Endothelial cell of umbilical vein (primary cell): ENCODE measurements at places on chromosomes 13 and 19. TPM values are rescaled to one million over a fixed set of nuclear protein-coding genes. Genes with fewer than 3 reads are reported as not detected.

DNA sequence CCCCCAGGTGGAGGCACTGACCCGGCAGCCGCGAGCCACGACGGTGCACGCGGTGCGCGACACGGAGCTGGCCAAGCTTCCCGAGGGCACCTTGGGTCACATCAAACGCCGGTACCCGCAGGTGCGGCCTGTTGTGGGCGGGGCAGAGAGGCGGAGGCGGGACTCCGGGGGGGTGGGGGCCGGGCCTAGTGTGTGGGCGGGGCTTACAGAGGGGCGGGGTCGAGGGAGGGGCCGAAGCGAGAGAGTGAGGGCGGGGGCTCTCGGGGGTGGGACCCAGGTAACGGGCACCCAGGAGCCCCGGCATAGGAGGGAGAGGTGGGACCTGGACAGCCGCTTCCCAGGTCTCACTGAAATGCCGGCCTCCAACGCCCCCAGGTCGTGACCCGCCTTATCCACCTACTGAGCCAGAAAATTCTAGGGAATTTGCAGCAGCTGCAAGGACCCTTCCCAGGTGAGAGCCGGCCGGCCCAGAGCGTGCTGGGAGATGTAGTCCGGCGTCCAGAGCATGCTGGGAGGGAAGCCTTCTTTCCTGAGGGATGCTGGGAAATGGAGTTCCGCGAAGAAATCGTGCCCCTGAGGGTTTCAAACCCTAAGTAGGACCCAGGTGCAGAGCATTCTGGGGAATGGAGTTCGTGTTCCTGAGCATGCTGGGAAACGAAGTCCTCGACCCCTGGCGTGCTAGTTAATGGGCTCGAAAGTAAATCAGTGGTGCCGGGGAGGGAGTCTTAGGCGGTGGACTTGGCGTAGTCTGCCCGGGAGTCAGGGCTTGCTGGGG, 15.7 kb downstream of the PNPLA6 start:
- DNase-seq = peak; percentile 35

The ZNF497 gene
- 0.42 and 1.3 TPM in 2 replicates for total RNA-seq

- DNase-seq = no peak
These were observed 54.9 kb upstream of the ATP12A start for GRCh38 chr13:24625331-24625731.

GRCh38 chr19:13086341-13086740, 16.3 kb downstream of the LYL1 start:
- DNase-seq = no peak

DNA sequence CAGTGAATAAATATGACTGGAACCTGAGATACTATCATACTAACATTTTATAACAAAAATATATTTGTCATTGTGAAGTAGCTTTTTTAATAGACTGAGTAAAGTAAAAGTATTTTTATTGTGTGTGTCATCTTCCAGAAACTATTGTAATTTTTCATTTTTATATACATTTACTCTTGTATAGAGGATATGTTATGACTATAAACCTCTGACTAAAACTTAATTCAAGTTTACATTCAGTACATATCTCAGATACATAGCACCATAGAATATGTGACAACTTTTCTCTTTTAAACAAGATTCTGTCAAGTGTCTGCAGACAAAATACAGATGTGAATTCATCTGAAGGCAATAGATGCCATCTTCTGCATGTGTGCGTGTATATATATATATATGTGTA, 704.3 kb downstream of the SLITRK1 start:
- DNase-seq = no peak

- DNase-seq = peak; percentile 63
These were observed 34.4 kb downstream of the CCDC70 start for GRCh38 chr13:51895906-51896888.

DNA sequence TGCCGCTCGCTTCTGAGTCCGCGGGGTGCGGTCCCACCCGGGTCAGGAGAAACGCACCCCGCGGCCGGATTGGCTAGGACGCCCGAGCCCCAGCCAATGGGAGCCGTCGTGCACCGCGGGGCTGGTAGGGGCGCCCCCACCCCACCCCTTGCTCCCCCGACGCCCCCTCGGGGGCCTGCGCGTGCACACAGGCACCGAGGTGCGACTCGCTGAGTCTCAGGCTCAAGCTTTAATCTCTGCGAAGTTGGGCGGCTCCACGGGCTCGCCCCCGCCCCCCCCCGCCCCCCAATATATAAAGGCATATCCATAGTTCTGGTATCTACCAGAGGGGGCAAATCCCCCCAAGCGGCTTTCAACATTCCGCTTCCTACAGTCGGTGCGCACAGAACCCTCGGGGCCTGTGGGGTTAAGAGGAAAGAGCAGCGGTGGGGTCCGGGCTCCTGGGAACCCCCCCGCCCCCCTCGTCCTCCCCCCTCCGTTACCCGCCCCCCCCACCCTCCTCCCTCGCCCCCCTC, at the start of gene COX6B2:
Gene COX6B2 (minus strand): TSS at position 22 of the 515 bp plus-strand sequence. CDS start 198 bp downstream, outside the sequence.
- no peak for DNase-seq

The FGF9 gene
- total RNA-seq = not detected in 2 replicates

GRCh38 chr13:109968876-109969577, 182.6 kb upstream of the IRS2 start:
- DNase-seq = no peak

The HNRNPA1L2 gene
- total RNA-seq = 11.7 and 12.4 TPM in 2 replicates

The UBE2L5 gene
- total RNA-seq = not detected in 2 replicates

DNA sequence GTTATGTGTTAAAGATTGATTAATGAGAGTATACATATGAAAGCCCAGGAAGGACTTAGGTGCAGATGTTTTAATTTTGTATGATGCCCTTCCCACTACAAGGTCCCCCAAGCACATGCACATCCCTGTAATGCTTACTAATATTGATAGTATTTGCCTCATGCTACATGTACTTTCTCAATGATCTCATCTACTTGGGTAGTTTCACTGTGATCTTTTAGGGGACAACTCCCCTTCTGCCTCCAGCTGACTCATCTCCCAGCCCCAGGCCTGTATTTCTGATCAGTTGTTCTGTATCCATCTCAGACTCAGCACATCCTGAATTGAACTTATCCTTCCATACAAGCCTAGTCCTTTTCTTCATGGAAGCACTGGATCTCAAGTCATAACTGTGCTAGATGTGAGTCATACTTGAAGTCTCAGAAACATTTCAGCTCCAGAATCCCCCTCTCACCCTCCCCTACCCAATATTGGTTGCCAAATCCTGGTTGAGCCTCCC, 49.4 kb upstream of the INTS6 start:
- no peak for DNase-seq

- no peak for DNase-seq
These were observed 47.3 kb downstream of the LATS2 start for GRCh38 chr13:21014139-21014501.

The CPAMD8 gene
- total RNA-seq = 2.2 and 2.9 TPM in 2 replicates

The NKG7 gene
- not detected in 2 replicates for total RNA-seq

DNA sequence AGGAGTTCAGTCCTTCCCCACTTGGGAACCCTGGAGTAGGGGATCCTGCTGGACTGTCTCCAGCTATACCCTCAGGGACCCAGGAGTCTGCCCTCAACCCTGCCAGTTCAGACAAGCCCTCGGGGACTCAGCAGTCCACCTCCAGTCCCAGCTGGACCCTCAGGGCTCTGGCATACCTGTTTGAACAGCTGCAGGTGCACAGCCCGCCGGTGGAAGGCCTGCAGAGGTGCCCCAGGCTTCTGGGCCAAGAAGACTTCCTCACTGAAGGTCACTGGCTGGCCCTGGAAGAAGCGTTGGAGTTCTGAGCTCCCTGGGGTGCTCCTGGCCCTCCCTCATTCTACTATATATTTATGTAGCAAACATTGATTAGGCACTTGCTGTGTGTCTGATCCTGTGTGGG, 8.6 kb downstream of the CRB3 start:
- no peak for DNase-seq

- no peak for DNase-seq
These were observed 328.6 kb downstream of the SLITRK5 start for GRCh38 chr13:87999788-88000187.

- DNase-seq = no peak
These were observed 140.2 kb downstream of the ZNF536 start for GRCh38 chr19:30512176-30513081.

GRCh38 chr19:4759388-4760284, 31.9 kb upstream of the FEM1A start:
- peak; percentile 83 for DNase-seq

The AMH gene
- 7.5 and 9.6 TPM in 2 replicates for total RNA-seq

DNA sequence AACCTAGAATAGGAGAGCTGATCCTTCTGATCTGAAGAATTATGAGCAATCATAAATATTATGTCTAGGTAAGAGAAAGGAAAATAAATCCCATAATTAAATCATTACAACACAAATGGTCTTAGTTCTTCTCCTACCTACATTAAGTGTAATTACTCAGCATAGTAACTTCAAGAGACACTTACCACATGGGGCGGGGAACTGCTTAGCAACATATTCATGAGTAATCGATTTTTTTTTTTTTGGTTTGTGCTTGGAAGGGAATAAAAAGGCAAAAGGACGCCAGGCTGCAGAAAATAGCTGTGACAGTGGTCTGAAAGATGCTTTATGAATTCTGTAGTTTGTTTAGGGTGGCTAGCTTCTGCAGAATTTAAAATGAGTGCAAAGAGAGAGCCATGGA, 103.3 kb upstream of the HTR2A start:
- no peak for DNase-seq

The PSG6 gene
- total RNA-seq = not detected in 2 replicates

The PROZ gene
- not detected in 2 replicates for total RNA-seq

The GRIN3B gene
- 0.69 and 0.82 TPM in 2 replicates for total RNA-seq

- peak; percentile 16 for DNase-seq
These were observed 1.4 kb downstream of the PEG3 start for GRCh38 chr19:56838909-56839651.

The ARL11 gene
- total RNA-seq = 0.20 and 0.23 TPM in 2 replicates

The ELAVL3 gene
- total RNA-seq = 0.07 TPM in 1 of 2 replicates, not detected in the other

The P2RY11 gene
- total RNA-seq = 10.7 and 14.6 TPM in 2 replicates

GRCh38 chr13:80224468-80224867, 116.5 kb downstream of the SPRY2 start:
- DNase-seq = peak; percentile 56

DNA sequence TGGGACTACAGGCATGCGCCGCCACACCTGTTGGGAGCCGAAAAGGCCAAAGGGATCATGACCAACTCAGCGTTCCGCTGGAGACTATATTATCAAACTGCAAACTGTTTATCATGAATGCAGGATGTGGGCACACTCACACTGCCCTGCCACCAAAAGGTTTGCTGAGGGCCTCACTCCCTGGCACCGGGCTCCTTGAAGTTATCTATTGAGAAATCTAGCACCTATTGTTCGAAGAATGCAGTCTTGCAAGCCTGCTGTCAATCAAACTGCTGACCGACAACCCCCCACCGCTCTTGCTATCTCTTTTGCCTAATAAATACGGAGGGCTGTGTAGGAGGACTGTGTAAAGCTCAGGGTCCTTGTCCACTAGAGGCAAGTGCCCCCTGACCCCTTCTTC, 5.2 kb upstream of the ZNF836 start:
- no peak for DNase-seq

GRCh38 chr19:35013820-35014754, 14.0 kb downstream of the GRAMD1A start:
- DNase-seq = no peak

DNA sequence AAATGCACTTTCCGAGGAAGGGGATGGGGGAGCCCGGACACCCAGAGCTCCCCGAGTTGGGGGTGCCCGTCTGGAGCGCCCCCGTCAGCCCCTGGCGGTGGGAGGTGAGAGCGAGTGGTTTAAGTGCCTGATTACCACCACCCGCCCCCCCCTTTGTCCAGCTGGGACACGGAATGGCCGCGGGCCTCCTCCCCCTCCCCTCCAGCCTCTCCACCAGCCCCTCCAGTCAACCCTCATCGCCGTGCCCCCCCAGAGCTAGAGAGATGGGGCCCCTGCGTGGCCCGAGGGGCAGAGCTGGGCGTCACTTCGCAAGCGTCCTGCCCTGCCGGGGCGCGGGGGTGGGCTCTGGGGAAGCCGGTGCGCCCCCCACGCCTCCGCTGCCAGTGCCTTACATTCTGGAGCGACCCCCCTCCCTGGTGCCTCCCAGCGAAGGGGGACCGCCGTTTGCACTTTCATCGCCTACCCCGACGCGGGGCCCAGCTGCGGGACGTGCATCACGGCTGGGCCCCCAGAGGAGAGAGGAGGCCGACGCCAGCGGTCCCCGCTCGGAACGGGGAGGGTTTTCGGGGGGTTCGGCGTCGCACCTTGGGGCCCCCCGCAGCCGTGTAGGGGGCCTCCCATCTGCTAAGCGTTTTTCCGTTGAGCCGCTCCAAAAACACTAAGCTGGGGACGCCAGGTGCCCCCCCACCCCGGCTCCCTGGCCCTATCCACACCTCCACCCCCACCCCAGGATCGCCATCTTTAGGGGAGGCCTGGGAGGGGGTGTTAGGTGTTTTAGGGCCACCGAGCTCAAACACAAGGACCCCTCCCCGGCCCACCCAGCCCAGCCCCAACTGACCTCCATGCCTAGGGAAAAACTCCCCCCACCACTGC, 16.4 kb downstream of the SMIM24 start:
- DNase-seq = no peak

DNA sequence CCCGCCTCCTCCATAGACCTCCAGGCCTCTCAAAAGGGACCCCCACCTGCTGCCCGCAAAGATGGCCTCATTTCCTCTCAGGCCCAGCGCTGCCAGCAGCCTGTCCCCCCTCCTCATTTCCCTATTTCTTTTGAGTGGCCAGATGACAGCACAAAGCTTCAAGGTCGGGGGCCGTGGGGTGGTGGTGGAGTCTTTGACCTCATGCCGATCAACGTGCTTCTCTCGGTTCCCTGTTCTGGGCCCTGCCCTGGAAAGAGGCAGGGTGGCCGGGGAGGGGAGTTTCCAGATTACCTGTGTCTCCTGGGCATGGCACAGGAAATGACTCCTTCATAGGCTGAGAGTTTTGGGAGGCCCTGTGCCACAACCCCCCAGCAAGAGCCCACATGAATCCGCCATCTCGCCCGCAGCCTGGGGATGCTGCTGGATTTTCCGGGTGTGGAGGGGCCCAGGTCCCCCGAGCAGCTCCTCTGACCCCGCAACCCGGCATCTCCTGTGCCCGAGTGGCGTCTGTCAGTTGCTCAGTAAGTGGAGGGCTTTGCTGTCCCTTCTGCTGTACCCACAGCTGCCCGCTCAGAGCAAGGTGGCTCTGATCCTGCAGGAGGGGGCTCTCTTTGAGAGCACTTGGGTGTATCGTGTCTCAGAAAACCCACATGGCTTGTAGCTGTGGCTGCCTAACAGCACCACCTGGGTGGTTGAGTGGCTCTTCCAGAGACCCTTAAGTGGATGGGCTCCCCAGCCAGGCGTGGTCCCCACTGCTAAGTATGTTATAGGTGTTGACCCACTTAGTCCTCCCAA, 139.4 kb downstream of the SIPA1L3 start:
- no peak for DNase-seq

The ZFP28 gene
- 5.4 and 7.5 TPM in 2 replicates for total RNA-seq

GRCh38 chr19:14890643-14891379, 4.9 kb upstream of the OR7A17 start:
- DNase-seq = no peak

The CEBPA gene
- not detected in 2 replicates for total RNA-seq
